ENCODE measurements at places on chromosomes 2 and 18.

DNA sequence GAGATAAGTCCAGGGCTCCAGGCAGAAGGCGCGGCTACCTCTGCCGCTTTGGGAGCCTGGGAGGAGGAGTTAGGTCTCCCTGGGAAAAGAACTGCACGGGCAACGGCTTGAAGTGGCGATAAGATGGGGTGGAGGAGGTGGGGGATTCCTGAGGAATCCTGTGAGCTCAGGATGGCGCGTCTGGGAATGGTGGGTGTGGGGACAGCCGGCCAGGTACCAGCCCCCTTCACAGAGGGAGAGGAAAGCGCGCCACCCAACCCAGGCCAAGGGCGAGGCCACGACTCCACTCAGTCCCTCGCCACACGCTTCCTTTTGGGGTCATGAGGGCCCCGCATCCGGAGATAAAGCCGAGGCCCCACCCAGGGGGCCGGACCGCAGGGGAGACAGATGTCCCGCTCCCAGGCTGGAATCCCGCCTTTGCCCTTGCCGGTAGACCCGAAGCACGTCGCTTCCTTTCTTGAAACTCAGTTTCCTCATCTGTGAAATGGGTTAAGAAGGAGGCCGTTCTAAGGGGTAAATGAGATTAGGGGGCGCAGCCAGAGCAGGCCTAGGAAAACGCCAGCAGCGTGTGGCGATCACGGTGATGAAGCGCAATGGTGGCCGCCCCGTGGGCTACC is 1.7 kb upstream of the CTDSP1 start:
- peak; percentile 37 for DNase-seq

- DNase-seq, result no peak
Observed at GRCh38 chr18:77366720-77367641, 117.3 kb downstream of the GALR1 start.

DNA sequence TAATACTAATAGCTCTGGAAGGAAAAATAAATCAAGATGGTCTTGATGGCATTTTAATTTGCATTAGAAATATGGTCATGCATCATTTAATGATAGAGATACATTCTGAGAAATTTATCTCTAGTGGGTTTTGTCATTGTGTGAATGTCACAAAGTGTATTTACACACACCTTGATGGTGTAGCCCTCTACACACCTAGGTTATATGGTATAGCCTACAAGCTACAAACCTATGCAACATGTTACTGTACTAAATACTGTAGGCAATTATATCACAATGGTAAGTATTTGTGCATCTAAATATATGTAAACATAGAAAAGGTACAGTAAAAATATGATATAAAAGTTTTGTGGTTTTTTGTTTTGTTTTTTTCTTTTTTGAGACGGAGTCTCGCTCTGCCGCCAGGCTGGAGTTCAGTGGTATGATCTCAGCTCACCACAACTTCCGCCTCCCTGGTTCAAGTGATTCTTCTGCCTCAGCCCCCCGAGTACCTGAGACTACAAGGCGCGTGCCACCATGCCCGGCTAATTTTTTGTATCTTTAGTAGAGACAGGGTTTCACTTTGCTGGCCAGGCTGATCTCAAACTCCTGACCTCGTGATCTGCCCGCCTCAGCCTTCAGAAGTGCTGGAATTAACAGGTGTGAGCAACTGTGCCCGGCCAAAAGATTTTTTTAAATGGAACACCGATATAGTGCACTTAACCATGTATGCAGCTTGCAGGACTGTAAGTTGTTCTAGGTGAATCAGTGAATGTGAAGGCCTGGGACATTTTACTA is 83.7 kb upstream of the UBXN4 start:
- no peak for DNase-seq

DNA sequence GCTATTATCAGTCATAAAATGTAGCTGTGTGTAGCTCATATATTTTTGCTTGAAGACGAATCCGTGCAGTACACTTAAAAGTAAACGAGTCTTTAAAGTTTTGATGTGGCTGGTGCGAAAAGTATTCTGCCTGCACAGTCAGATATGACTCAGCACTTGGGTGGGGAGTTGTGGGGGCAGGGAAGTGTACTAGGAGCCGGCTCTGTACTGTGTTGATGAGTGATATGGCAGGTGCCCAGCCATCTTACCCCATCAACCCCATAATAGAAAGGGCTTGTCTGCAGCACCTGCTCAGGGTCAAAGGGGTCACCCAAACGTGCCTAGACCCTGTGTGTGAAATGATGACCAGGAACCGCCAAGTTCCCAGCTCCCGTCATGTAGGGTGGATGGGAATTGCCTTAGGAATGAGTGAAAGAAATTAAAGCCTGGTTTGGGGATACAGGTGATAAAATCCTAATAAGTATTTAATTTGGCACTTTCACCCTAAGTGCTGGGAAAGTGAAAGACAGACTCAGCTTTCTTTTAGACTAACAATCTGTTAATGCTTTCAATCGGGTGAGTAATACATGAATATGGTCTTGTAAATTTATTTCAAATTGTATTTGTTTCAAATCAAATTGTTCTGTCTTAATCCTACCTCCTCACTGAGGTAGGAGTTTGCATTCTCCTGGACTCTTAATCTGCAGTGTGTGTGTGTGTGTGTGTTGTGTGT is 48.0 kb downstream of the BCL2L11 start:
- DNase-seq, result peak; percentile 47

DNA sequence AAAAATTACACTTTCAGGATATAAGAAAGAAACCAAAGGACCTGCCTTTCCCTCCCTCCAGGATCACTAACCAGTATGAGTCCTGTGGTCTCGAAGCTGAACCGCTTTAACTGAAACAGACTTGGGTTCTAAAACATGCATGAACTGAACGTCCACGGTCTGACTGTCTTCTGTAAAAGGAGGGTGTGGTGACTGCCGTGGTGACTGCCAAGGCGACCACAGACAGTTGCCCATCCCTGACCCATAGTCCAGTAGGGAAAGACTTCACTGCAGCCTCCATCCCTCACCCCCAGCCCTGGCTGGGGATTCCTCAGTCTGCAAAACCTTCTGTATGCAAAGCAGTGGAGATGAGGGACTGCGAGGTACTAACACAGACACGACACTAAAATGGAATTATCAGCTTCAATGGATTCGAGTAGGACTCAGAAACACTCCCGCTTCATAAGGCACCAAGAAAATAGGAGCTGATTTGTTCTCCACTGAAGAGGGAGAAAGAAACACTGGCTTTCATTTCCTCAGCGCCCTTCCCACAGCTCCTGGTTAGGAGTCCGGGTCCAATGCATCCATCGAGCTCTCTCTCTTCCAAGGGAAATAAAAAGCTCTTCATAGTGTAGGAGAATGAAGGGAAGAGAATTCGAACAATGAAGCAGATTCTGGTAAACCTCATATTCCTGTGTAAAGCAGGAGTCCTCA is 197.2 kb downstream of the HDAC4 start:
- DNase-seq, result no peak

DNA sequence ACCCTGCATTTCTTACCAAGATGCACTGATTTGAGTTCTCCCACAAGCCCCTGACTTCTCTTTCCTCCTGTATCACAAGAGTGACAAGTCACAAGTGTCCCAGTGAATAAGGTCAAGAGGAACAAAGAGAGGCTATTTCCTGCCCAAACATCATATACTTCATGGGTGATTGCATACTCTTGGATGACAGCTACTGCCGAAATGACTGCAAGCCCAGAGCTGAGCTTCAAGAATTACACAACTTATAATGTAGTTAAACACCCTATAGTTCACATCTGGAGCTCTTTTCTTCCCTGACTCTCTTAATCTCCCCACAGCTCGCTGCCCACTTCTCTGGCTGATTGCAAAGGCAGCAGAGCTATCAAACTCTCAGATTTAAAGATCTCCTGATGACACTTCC is 289.7 kb upstream of the PARD3B start:
- DNase-seq, result no peak

GRCh38 chr2:160465002-160465401 is 28.6 kb downstream of the RBMS1 start:
- DNase-seq, result no peak

GRCh38 chr2:118813601-118814339 is 33.7 kb downstream of the EN1 start:
- DNase-seq, result no peak

- no peak for DNase-seq
Observed at GRCh38 chr2:35365859-35366258, 989.7 kb upstream of the CRIM1 start.

DNA sequence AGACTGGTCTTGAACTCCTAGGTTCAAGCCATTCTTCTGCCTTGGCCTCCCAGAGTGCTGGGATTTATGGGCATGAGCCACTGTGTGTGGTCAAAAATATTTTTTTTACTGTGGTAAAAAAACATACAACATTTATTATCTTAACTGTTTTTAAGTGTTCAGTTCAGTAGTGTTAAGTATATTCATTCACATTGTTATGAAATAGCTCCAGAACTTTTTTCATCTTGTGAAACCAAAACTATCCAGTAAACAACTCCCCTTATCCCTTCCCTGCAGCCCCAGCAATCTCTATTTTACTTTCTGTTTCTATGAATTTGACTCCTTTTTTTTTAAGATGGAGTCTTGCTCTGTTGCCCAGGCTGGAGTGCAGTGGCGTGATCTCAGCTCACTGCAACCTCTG is 9.3 kb downstream of the RMC1 start:
- no peak for DNase-seq

DNA sequence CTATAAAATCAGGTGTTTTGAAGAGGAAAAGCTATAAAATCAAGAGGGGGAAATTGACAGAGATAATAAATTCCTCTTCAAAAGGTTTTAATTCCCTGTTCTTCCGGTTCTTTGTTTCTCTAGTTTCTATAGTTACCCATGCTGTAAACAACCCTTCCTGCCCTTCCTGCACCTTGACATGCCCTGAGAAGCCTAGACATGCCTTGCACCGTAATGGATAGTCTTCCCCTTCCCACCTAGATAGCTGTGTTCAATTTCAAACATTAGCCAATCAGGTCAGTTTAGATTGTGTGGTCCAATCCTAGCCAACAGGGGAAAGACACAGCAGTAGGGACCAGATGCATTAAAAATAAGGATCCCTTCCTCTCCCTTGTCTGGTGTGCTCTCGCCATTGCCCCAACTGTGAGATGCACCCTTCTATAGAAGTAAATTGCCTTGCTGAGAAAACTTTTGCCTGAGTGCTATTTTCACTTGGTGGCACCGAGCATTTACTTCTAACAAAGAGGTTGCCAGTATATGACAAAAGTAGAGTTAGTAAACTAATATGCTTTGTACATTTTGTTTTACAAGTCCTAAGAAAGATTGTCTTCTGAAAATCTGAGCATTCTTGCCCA is 27.1 kb downstream of the SULT1C4 start:
- DNase-seq, result no peak

- DNase-seq, result no peak
Observed at GRCh38 chr2:55078956-55079355, 28.7 kb upstream of the RTN4 start.

- DNase-seq, result no peak
Observed at GRCh38 chr2:79702905-79703304, 190.1 kb downstream of the CTNNA2 start.

- no peak for DNase-seq
Observed at GRCh38 chr2:36322108-36322507, 33.5 kb upstream of the CRIM1 start.

Measured in stimulated activated CD4-positive, alpha-beta T cell treated with anti-CD3 and anti-CD28 coated beads, Interleukin-2, amount 100 ng/mL, for 48 hours (primary cell).